ENCODE measurements at places on chromosomes 4 and X. TPM values are rescaled to one million over a fixed set of nuclear protein-coding genes. Genes with fewer than 3 reads are reported as not detected.

GLRA3 gene
- total RNA-seq, result 0.13 TPM

GRCh38 chr4:8769645-8770517 is 101.8 kb downstream of the HMX1 start:
- no peak for ATAC-seq

DNA sequence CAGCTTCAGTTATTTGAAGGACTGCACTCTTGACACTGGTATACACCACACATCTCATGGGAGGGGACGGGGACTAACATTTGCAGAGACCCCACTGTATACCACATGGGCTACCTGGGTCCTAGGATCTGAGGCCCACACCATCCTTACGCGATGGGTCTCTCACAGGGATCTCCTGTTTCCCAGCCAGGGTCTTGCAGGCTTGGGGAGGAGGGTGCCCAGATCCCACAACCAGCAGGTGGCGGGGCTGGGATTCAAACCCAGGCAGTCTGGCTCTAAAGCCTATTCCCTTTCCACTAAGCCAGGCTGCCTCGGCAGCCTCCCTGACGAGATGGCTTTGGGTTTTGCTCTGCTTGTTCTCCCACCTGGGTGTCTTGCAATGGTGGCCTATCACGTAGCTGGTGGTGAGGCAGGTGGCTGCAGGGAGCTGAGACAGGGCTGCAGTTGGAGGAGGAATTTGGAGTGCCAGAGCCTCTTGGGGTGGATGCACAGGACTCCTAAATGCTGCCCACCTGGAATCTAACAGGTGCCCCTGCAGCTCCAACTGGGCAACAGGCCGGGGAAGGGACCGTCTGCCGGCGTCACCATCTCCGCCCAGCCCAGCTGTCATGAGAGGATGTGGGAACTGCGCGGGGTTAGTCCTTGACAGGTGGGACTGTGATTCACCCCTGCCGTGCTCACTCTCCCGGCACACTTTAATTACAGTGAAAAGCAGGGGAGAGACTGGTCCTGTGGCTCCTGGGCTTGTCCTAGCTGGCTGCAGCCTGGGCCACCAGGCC is 110.7 kb downstream of the PSAPL1 start:
- ATAC-seq, result no peak

- no peak for ATAC-seq
These were observed 8.0 kb upstream of the KCNE5 start for GRCh38 chrX:109632906-109633504.

GRCh38 chr4:1310796-1311631 is 21.3 kb downstream of the MAEA start:
- ATAC-seq, result no peak
